ENCODE measurements at places on chromosomes 13 and 19.

DNA sequence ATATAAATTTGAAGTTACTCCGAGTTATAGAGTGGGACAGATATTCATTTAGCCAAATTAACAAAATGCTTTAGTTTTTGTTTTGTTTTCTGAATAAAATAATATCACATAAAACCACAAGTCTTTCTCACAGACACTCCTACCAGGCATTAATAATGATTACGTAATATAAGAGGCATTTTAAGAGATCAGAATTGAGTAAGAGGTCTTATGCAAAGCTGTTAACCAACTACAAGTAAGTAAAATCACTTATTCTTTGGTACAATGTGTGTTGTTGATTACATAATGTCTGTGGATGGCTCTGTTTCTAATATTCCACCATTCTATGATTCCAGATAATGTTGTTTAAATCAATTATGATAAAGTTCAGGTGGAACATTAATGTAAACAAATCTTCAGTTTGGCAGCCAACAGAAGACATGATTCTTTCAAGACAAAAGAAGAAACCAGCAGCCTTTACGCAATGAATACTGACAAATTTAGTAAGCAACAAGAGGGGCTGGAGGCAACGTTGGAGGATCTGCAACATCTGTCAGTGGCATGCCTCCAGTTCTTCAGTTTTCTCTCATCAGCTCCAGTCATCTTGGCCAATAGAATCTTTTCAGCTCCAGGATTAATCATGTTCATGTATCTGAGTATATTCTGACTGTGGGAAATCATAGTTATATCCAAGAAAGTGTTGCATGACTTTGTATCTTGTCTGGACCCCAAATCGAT, 403.8 kb downstream of the SLITRK5 start:
- DNase-seq = no peak

DNA sequence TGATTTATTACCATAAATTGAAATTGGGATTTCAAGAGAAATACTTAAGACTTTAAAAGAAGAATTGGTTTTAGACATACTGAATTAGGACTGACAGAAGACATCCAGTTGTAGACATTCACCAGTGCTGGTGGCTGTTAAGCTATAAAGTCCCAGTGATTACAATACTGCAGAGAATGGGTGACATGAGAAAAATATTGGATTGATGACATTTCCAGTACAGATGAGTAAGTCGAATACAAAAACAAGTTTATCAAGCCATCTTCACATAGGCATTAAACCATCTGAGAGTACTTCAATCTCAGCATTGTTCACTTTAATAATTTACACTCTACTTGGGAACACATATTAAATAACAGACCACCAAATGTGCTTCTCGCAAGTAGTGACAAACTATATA, 66.8 kb downstream of the TBC1D4 start:
- DNase-seq = no peak

DNA sequence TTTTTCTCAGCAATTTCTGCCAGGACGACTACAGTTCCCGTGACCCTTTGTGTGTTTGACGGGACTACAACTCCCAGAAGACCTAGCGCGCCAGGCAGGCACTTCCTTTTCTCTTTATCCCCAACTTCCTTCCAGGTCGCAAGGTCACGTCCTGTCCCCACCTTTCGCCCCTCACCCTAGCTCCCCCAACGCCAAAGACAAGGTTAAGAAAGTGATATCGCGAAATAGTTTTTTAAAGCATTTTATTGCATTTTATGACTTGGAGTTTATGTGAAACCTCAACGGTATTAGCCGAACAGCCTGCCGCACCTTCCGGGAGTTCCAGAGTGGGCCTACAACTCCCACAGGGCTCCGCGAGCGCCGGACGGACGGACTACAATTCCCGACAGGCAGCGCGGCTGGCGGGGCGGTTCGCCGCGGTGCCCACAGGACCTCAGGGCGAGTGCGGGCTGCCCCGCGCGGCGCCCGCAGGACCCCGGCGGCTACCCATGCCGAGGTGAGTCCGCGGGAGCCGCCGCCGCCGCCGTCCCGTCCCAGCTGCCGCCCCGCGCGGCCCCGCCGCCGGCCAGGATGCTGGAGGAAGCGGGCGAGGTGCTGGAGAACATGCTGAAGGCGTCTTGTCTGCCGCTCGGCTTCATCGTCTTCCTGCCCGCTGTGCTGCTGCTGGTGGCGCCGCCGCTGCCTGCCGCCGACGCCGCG, at the start of gene NCLN:
NCLN (plus strand) TSS at position 470 of the 699 bp plus-strand sequence; CDS start at position 571, 101 bp downstream.
- DNase-seq = peak; percentile 93

DNA sequence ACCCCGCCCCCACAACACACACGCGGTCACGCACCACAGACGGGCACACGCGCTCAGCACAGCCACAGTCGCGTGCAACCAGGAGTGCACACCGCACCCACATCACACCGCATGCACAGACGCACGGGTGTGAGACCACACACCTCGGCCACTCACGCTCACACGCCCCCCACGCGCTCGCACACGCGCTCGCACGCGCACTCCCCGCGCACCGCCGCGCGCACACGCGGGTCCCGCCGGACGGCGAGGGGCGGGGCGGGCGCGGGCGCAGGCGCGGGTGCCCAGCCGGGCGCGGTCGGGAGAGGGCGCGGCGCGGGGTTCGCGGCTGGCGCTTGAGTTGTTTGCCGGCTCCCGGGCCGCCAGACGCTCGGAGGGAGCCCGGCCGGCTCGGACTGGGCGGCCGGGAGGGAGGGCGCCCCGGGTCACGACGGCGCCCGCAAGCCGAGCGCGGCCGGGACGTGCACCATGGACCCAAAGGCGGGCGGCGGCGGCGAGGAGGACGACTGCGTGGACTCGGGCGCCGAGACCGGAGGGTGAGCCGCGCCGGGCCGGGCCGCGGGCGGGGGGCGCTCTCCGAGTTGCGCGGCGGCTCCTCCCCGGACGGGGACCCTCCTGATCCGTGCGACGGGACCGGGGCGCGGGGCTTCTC, at the start of gene FAM124A:
FAM124A (plus strand) TSS at position 362 of the 649 bp plus-strand sequence; CDS start at position 466, 104 bp downstream.
- no peak for DNase-seq

GRCh38 chr13:97538203-97538602, 104.2 kb downstream of the RAP2A start:
- no peak for DNase-seq

DNA sequence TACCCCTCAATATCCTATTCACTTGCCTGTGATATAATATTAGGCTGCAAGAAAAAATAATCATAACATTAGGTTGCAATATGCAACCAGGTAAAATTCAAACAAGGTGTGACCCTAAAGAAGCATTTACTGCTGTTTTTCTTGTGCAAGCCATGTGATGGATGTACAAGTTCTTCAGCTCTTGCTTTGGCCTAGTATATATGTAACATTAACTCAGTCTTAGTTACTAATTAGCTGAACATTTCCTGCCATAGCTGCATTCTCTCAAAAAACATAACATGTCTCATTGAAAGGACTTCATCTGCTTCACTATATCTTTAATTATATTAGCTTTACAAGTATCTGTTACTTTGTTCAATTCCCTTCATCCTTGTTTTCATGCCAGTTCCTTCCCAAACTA, 406.8 kb upstream of the HTR2A start:
- no peak for DNase-seq

DNA sequence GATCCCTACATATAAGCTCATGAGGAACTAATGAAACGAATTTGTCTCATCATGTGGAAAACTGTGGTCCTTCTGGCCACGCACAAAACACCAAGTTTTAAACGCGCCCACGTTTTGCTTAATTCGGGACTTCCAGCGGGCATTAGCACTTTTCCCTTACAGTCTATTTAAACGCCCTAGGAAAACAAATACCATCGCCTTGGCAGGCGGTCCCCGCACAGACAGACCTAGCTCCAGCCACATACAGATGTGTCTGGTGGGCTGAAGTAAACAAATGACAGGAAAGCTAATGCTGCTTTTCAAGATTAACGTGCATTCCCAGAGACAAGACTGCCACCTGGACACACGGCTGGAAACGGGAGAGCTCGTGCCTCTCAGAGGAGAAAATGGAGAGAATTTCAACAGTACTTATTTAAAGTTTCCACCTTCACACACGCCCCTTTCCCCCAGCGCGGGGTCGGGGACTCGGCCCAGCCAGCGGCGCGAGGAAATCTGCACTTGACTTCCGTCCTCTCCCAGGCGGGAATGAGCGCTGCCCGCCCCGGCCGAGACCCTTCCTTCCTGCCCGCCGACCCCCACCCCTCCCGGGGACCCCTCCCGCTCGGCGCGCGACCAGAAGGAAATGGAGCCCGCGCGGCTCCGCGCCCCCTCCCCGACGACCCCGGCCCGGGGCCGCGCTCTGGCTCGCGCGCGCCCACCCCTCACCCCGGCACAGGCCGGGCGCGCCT, 931 bp downstream of the USP12 start:
- DNase-seq = peak; percentile 26

DNA sequence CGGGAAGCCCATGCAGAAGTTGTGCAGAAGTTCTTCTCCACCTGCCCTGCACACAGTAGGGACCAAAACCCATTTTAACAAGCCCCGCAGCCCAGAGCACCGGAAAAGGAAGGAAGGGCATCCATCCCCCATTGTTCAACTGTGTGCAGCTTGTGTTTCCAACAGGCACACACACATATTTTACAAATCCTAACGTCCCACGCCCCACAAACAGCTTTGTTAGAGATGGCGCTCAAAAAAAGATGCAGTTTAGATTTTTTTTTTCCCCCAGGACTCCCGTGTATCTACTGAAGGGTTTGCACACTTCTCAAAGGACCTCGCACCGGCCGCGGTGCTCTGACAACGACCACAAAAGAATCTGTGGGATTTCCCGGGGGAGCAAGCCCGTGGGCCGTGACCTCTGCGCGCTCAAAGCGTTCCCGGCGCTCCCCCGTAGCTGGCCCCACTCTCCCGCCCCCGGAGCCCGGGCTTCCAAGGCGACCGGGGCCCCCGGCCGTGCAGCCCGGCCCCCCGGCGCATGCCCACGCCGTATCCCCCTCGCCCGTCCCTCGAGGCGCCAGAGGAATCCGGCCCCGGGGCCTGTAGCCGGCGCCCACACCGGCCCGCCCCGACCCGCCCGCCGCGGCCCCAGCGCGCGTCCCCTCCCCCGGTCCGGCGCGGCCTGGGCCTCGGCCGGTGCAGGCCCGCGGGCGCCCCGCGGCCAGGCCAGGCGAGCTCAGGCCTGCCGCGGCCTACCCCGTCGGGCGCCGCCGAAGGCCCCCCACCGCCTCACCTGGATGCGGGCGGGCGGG, 523 bp downstream of the ELAVL1 start:
- peak; percentile 16 for DNase-seq

GRCh38 chr19:50322931-50323781, 6.0 kb downstream of the KCNC3 start:
- DNase-seq = no peak
